ENCODE measurements at places on chromosomes 3 and 15. TPM values are rescaled to one million over a fixed set of nuclear protein-coding genes. Genes with fewer than 3 reads are reported as not detected.

Gene BNC1
- 5.4 TPM for total RNA-seq

Gene ACSBG1
- not detected for total RNA-seq

Gene ZNF502
- total RNA-seq: 2.3 TPM

Gene CADPS
- total RNA-seq: 16.1 TPM

Gene CSPG4
- 55.6 TPM for total RNA-seq

GRCh38 chr3:176141837-176142236 is 1055.4 kb downstream of the TBL1XR1 start:
- no peak for DNase-seq
- H3K27ac ChIP-seq: no peak overlapping the region
- H3K36me3 ChIP-seq: no peaks in the 10 kb centered on the region
- no peaks in the 10 kb centered on the region for H3K27me3 ChIP-seq
- H3K4me1 ChIP-seq: no peaks in the 10 kb centered on the region
- no peak overlapping the region for H3K4me3 ChIP-seq

GRCh38 chr15:48785712-48786111 is 25.2 kb downstream of the CEP152 start:
- peak overlapping the region; percentile 18 for H3K27ac ChIP-seq
- no peaks in the 10 kb centered on the region for H3K4me1 ChIP-seq
- H3K27me3 ChIP-seq: no peaks in the 10 kb centered on the region
- no peak overlapping the region for H3K4me3 ChIP-seq
- DNase-seq: no peak

DNA sequence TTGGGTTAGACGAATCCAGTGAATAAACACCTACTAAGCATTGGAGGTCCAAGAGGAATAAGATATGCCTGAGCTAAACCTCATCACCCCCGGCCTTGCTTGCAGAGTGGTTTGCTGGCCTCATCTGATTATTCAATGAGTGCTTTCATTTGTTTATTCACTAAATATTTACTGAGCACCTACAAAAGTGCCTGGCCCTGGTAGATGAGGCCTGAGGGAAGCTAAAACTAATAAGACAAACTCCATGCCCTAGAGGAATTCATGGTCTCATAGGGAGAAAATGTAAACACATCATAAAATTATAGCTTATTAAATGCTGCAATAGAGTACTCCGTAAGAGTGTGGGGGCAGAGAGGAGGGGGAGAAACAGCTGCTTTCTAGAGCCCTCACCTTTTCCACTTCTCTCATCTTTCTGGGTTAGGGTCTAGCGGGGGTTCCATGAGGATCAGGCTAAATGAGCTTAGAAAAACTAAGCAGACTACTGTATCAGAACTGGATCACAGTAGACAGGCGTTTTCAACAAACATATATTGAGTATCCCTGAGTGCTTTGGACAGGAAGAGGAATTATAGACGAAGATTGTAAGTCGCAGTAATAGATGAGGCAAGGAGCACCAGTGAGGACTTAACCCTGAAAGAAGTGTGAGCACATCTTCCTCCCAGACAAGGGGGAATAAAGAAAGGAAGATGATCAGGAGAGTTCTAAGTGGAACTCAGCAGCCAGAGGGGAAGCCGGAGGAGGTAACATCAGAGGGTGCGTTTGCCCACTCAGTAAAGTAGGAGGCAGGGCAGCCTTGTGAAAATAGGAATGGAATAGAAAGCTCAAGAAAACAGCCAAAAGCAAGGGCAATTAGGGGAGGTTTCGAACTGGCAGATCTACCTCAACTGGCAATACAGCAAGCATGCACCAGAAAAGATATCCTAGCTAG is 31.5 kb upstream of the LAMP3 start:
- no peaks in the 10 kb centered on the region for H3K27me3 ChIP-seq
- H3K4me1 ChIP-seq: no peaks in the 10 kb centered on the region
- H3K4me3 ChIP-seq: no peak overlapping the region

- H3K4me1 ChIP-seq: no peaks in the 10 kb centered on the region
- H3K4me3 ChIP-seq: no peak overlapping the region
- no peaks in the 10 kb centered on the region for H3K27me3 ChIP-seq
- H3K36me3 ChIP-seq: no peaks in the 10 kb centered on the region
- DNase-seq: no peak
Observed at GRCh38 chr3:110583373-110583935, 488.2 kb upstream of the NECTIN3 start.

- peak overlapping the region; percentile 35 for H3K27ac ChIP-seq
- H3K27me3 ChIP-seq: no peaks in the 10 kb centered on the region
- no peaks in the 10 kb centered on the region for H3K4me1 ChIP-seq
- no peaks in the 10 kb centered on the region for H3K36me3 ChIP-seq
- H3K4me3 ChIP-seq: no peak overlapping the region
- DNase-seq: no peak
Observed at GRCh38 chr3:143977341-143978262, 6.0 kb downstream of the DIPK2A start.

- H3K27ac ChIP-seq: no peak overlapping the region
- H3K36me3 ChIP-seq: no peaks in the 10 kb centered on the region
- H3K27me3 ChIP-seq: no peaks in the 10 kb centered on the region
- DNase-seq: no peak
- H3K4me3 ChIP-seq: no peak overlapping the region
- no peaks in the 10 kb centered on the region for H3K4me1 ChIP-seq
Observed at GRCh38 chr3:194384569-194385001, 14.5 kb downstream of the GP5 start.

DNA sequence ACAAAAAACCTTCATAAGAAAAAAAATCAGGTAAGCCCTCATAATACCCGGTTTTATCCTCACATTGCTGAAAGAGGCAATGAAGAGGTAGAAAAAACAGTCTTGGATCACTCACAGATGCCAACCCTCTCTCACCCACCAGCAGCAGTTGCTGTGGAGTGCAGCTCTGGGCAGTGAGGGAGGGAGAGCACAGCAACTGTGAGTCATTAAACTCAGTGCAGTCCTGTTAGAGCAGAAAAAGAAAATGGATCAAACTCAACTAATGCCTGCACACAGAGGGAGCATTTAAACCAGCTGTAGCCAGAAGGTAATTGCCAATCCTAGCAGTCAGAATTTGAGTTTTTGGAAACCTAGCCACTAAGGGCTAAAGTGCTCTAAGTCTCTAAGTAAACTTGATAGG is 1050.6 kb upstream of the ALCAM start:
- no peak for DNase-seq
- H3K36me3 ChIP-seq: no peaks in the 10 kb centered on the region
- no peak overlapping the region for H3K4me3 ChIP-seq

- no peak overlapping the region for H3K4me3 ChIP-seq
- H3K27ac ChIP-seq: no peak overlapping the region
- H3K27me3 ChIP-seq: no peaks in the 10 kb centered on the region
Observed at GRCh38 chr15:60423537-60423936, 25.8 kb upstream of the ANXA2 start.

DNA sequence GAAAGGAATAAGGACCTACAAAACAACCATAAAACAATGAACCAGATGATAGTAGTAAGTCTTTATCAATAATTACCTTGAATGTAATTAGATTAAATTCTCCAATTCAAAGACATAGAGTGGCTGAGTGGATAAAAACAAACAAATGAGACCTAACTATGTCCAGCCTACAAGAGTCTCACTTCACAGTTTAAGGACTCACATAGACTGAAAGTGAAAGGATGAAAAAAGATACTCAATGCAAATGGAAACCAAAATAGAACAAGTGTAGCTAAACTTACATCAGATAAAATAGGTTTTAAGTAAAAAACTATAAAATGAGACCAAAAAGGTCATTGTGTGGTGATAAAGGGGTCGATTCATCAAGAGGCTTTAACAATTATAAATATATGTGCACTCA is 21.9 kb upstream of the NR1I2 start:
- H3K27me3 ChIP-seq: no peaks in the 10 kb centered on the region
- H3K4me3 ChIP-seq: no peak overlapping the region
- no peak overlapping the region for H3K27ac ChIP-seq

DNA sequence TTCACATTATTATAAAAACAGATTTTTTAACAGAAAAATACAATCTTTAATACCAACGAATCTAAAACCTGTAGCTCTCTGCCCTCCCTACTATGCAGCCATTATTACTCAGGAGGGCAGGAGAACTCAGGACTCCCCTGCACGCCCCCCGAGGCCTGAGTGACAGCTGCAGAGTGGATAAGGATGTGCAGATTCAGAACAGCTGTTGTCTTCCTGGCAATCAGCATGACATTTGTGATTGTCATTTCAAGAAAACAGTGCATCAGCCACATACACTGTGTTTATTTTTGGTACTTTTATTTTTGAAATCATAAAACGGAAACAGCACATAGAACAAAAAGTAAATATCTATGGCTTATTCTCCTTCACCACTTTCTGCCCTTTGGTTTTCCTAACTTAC is 450.8 kb downstream of the OCA2 start:
- no peak for DNase-seq
- H3K27me3 ChIP-seq: no peaks in the 10 kb centered on the region
- no peaks in the 10 kb centered on the region for H3K4me1 ChIP-seq
- H3K27ac ChIP-seq: no peak overlapping the region

GRCh38 chr3:115685097-115685496 is 61.8 kb downstream of the GAP43 start:
- H3K4me3 ChIP-seq: no peak overlapping the region
- H3K27me3 ChIP-seq: no peaks in the 10 kb centered on the region
- no peak for DNase-seq
- no peaks in the 10 kb centered on the region for H3K36me3 ChIP-seq
- no peaks in the 10 kb centered on the region for H3K4me1 ChIP-seq

DNA sequence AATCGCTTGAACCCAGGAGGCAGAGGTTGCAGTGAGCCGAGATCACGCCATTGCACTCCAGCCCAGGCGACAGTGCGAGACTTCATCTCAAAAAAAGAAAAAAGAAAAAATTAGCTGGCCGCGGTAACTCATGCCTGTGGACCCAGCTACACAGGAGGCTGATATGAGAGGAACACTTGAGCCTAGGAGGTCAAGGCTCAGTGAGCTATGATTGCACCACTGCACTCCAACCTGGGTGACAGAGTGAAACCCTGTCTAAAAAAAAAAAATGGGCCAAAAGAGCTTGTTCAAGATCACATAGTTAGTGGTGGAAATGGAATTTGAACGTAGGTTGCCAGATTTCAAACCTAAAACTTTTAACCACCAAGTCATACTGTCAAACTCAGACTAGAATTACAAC is 46.2 kb upstream of the PPP4R2 start:
- no peak overlapping the region for H3K4me3 ChIP-seq
- no peaks in the 10 kb centered on the region for H3K36me3 ChIP-seq
- H3K27me3 ChIP-seq: no peaks in the 10 kb centered on the region
- no peak overlapping the region for H3K27ac ChIP-seq
- peaks cover 14% of the 10 kb centered on the region for H3K4me1 ChIP-seq

GRCh38 chr3:99212969-99213368 is 311.5 kb upstream of the DCBLD2 start:
- no peak overlapping the region for H3K27ac ChIP-seq
- no peaks in the 10 kb centered on the region for H3K4me1 ChIP-seq
- H3K27me3 ChIP-seq: no peaks in the 10 kb centered on the region

DNA sequence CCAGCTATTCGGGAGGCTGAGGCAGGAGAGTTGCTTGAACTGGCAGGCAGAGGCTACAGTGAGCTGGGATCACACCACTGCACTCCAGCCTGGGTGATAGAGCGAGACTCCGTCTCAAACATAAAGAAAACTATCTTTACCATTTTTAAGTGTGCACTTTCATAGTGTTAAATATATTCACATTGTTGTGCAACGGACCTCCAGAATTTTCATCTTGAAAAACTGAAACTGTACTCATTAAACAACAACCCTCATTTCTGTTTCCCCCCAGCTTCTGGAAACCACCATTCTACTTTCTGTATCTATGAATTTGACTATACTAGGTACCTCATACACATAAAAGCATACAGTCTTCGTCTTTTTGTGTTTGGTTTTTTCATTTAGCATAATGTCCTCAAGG is 375.1 kb downstream of the SHQ1 start:
- H3K4me1 ChIP-seq: no peaks in the 10 kb centered on the region
- DNase-seq: no peak
- H3K36me3 ChIP-seq: no peaks in the 10 kb centered on the region
- no peak overlapping the region for H3K27ac ChIP-seq

DNA sequence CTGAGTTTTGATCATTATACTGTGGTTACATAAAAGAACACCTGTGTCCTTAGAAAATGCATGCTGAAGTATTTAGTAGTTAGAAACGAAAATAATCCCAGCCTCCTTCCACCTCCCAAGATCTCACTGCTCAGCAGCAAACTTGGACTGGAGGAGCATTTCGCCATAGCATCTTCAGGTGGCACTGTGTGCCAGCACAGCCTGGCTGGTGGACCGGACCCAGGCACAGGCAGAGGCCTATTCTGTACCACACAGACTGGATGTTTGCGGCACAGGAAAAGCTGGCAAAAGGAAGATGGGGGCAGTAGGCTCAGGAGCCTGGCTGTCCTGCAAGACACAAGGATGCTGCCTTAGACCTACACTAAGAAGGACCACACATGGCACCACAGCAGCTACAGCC is 10.2 kb downstream of the STIMATE start:
- no peak overlapping the region for H3K27ac ChIP-seq
- H3K27me3 ChIP-seq: no peaks in the 10 kb centered on the region
- DNase-seq: no peak
- no peak overlapping the region for H3K4me3 ChIP-seq
- H3K4me1 ChIP-seq: no peaks in the 10 kb centered on the region
